ENCODE measurements at places on chromosomes 4 and X.
A peak's percentile ranks its signal among the peaks of the same experiment; 100 is the strongest.

GRCh38 chr4:2362266-2363055 lies 56.0 kb downstream of the ZFYVE28 start:
- DNase-seq = no peak

DNA sequence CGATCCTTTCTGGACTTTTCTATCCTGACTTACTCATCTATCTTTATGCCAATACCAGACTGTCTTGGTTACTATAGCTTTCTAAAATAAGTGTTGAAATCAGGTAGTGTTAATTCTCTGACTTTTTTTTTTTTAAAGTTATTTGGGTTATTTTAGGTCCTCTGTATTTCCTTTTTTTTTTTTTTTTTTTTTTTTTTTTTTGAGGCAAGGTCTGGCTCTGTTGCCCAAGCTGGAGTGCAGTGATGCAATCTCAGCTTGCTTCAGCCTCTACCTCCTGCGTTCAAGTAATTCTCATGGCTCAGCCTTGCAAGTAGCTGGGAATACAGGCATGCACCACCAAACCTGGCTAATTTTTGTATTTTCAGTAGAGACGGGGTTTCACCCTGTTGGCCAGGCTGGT lies 2.8 kb upstream of the NELFA start:
- no peak for DNase-seq

DNA sequence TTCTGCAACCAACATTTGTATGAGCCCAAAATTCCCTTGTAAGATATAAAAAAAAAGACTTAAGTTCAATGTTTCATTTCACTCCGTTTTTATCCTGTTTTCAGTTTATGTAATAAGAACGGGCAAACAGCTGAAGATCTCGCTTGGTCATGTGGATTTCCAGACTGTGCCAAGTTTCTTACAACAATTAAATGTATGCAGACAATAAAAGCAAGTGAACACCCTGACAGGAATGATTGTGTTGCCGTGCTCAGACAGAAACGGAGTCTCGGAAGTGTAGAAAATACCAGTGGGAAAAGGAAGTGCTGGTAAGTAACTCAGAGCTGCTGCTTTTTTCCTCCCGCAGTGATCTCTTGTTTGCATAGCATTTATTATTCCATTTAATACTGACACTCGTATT lies 2.8 kb downstream of the ANKRD37 start:
- no peak for DNase-seq

GRCh38 chr4:137510557-137511265 lies 21.6 kb downstream of the PCDH18 start:
- no peak for DNase-seq

GRCh38 chr4:91961504-91961903 lies 342.3 kb upstream of the GRID2 start:
- no peak for DNase-seq

DNA sequence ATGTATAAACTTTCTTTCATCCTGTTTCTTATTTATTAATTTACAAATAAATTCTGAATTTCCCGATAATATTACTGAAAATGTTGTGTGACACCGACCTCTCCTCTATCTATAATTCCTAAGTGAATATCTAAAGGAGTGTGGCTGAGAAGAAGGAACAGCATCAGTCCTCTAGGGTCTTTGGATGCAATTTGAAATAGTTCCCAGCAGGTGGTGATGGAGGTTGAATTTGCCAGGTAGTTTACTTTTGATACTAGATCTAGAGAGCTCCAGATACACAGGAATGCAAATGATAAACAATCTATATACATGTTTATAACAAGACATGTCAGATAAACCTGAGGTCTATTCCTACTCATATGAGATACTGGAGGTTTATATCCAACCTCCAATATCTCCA lies 305.4 kb downstream of the PCDH18 start:
- no peak for DNase-seq

GRCh38 chr4:81722290-81722851 lies 250.7 kb upstream of the RASGEF1B start:
- no peak for DNase-seq

GRCh38 chrX:154458116-154458953 lies at the start of gene PLXNA3:
TSS of gene PLXNA3 (plus strand) at chrX:154458281. CDS start at chrX:154460184, 1,903 bp downstream.
- DNase-seq = peak; percentile 66

- DNase-seq = no peak
These were observed 7.8 kb upstream of the METAP1 start for GRCh38 chr4:98987720-98988119.

GRCh38 chr4:65670331-65671031 lies at the start of gene EPHA5:
TSS of gene EPHA5 (minus strand) at chr4:65670489. CDS start at chr4:65669742, 747 bp downstream.
- no peak for DNase-seq

GRCh38 chrX:31266203-31267076 lies 194.6 kb upstream of the FTHL17 start:
- DNase-seq = no peak

GRCh38 chr4:43990963-43991362 lies 457.6 kb downstream of the KCTD8 start:
- DNase-seq = no peak

- DNase-seq = no peak
These were observed 231.4 kb upstream of the ANKRD50 start for GRCh38 chr4:124943938-124944337.

GRCh38 chr4:143183513-143184216 lies 1.1 kb upstream of the USP38 start:
- DNase-seq = no peak

DNA sequence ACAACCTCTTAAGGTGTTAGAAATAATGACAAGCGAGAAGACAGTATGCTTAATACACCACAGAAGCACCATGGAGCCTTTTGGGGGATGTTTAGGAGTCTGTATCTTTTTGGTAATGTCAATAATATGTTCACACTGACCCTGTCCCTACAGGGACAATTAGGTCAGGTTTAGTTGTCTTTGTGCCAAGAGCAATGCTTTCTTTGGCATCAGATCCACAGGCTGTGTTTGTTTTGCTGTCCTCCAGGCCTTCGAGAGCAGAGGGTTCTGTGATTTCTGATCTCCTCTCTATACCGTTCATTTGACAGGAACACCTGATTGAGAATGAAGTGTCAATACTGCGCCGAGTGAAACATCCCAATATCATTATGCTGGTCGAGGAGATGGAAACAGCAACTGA lies 153.8 kb downstream of the DCLK2 start:
- no peak for DNase-seq

GRCh38 chr4:3365871-3366842 lies 73.3 kb downstream of the RGS12 start:
- no peak for DNase-seq

DNA sequence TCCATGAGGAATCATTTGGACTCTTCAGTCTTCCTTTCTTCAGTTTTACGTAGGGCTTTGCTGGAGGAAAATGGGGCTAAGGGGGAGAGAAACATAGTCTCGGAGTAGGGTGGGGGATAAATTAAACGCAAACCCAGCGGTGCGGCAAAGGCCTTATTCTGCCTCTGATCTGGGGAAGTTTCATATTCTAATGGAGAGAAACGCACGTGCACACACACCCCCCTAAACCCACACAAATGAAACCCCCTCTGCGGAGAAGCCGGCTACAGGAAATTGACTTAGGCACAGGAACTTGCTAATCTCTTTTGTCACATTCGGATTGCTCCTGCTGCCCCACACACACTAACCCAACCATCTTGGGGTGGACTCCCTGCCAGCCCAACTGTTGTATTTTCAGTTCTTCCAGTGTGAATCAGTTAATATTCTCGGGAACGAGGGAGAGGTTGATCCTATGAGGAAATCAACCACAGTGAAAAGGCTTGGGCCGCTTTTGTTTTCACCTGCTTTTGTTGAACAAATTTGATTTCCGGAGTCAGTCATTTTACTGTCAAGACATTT lies at the start of gene RHOH:
Gene RHOH, plus strand, starts transcription at position 308 of the 558 bp plus-strand sequence. CDS start 46,356 bp downstream, outside the sequence.
- peak; percentile 56 for DNase-seq

DNA sequence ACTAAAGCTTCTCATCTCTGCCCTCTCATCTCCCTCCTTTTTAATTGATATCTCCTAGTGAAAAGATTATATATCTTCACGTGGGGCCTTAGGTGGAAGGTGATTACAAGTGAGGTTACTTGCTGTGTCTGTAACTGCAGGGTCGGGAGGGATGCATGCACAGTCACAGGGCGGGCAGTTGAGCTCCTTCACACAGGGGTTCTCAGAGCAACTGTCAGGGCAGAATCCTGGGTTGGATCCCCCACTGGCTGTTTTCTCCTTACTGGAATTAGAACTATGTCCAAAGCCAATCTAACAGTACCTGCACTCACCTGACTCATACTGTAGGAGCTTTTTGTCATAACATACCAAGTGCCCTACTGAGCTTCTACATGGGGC lies 141.1 kb downstream of the AASDH start:
- no peak for DNase-seq

- no peak for DNase-seq
These were observed 43.8 kb downstream of the GALNT7 start for GRCh38 chr4:173212379-173212778.

DNA sequence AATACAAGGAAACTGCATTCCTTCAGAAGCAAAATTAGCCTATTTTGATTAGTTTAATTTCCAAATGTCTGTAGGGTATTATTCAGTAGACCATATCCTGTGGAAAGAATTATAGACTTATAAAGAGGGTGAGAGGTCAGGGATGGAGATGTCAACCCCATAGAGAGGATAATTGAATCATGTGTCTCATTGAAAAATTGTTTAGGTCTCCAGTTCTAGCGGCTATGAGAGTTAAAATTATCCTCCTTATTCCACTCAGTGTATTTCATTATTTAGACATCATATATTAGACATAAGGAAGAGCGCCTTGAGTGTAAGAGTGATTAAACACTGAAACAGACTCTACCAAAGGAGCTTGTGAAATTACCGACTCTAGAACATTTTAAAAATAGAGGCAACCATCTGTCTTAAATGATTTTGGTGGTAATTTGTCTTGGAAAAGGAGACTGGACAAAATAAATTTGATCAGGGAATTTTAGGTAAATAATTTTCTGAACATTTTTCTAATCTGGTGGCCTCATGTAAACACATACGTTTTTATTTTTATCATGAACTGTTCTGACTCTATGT lies 654.4 kb upstream of the TENM3 start:
- no peak for DNase-seq

DNA sequence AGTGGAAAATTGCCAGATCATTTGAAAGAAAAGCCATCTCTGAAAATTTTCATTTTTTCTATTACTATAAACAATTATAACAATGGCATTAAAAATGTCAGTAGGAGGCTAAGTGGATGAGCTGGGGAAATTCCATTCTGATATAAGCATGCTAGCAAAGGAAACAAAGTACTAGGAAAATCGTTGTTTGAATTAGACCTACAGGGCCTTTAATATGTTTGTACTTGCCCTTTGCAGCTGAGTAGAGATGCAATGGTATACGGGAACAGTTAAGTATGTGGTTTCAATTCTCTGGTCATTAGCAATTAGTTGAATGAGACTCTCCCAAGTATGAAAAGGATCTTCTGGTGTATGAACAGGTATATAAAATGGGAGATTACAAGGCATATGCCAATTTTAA lies 452.2 kb downstream of the PCDH11X start:
- DNase-seq = no peak

DNA sequence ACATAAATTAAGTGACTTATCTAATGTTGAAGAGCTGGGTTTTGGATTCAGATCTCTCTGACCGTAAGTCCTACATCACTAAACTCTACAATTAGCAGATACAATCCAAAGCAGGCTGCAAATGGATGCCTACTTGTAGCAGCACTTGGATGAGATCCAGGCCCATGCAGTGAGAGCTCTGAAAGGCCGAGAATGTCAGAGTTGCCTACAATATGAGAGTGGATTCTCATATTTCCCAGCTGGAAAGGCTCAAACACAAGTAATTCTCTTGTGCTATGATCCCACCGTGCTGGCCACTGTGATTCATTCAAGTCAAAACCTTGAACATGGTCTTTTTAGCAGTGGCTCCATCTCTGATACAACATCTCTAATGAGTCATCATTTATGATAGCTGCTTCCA lies 125.4 kb upstream of the CHRDL1 start:
- no peak for DNase-seq

DNA sequence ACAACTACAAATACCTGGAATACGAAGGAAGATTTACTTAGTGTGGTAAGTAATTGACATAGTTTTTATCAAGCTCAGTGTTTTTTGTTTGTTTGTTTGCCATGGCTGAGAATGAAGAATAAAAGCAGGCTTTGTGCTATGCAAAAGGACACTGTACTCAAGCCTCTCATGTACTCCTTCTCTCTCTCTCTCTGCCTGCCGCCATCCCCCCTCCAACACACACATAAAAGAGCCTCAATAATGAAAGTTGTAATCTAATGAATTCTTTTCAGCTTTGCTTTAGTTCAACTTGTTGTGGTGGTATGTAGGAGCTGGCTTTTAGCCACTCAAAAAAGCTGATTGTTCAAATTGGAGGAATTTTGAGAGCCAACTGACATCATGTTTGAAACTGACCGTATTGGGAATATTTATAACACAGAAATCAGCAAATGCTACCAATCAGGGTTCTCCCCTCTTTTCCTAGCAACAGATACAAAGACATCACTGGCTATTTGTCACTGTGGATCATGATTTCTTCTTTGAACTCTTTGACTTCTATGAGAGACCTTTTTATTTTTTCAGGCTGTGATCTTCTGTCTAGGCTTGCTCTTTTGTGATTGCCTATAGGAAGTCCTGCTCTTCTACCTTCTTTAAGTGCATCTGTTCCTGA lies 1148.8 kb downstream of the RAPGEF2 start:
- no peak for DNase-seq

- no peak for DNase-seq
These were observed 60.9 kb downstream of the ANAPC4 start for GRCh38 chr4:25437926-25438325.

DNA sequence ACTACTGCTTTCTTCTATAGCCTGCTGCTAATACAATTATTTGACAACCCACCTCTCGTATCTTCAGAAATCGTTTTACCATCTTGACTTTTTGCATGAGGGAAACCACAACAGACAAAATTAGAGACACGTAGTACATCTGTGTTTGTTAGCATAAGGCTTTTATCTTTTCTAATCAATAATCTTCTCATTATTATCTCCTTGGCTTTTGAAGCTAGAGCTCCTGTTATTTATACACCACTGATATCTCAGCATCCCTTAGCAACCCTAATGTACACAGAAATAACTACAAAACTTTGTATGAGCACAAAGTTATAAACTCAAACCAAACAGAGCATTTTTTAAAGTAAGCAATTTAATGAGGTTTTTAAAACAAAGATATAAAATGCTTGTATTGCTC lies 39.7 kb downstream of the CORIN start:
- DNase-seq = no peak

DNA sequence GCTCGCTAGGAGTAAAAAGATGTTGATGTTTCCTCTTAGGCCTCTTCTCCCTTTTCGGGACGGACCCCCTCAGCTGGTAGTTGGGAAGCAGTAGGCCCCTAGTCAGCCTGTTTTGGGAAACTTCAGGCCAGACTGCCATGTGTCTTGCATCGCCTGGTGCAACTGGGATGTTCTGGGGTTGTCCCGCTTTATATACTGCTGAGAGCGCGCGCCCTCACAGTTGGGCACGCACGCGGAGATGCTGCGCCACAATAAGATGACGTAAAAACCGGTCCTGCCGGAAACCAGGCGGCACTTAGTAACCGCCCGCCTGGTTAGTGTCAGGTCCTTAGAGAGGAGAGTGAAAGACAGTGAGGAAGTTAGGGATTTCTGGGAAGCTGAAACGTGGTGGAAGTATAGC lies 231.3 kb upstream of the CT83 start:
- no peak for DNase-seq

GRCh38 chr4:171646984-171647383 lies 166.2 kb upstream of the GALNTL6 start:
- no peak for DNase-seq

- DNase-seq = no peak
These were observed 45.0 kb upstream of the ARHGEF6 start for GRCh38 chrX:136825771-136826170.

Data from stimulated activated CD4-positive, alpha-beta T cell treated with anti-CD3 and anti-CD28 coated beads, Interleukin-4, amount 100 ng/mL, for 4 hours (primary cell).